ENCODE measurements at places on chromosomes 5 and 9. TPM values are rescaled to one million over a fixed set of nuclear protein-coding genes. Genes with fewer than 3 reads are reported as not detected.

Gene LRRC14B
- not detected for total RNA-seq

Gene GABRA6
- total RNA-seq, result not detected

Gene WNT8A
- total RNA-seq, result not detected

Gene DNM1
- total RNA-seq, result 2.2 TPM

Gene MLLT3
- 47.1 TPM for total RNA-seq

Gene ISL1
- total RNA-seq, result not detected

Gene MEF2C
- 11.9 TPM for total RNA-seq

Gene FOXI1
- 0.18 TPM for total RNA-seq

Gene SREK1IP1
- total RNA-seq, result 19.6 TPM

Gene HSPA5
- 229 TPM for total RNA-seq

Gene ADCY2
- not detected for total RNA-seq

Gene CCDC107
- total RNA-seq, result 35.2 TPM

Gene SPATA31A3
- total RNA-seq, result not detected

Gene CCL28
- total RNA-seq, result 10.6 TPM

Gene MLANA
- not detected for total RNA-seq

All from T-helper 17 cell (primary cell).